Activated CD8-positive, alpha-beta memory T cell treated with anti-CD3 and anti-CD28 coated beads for 1 hour (primary cell): ENCODE measurements at places on chromosomes 3 and 15.

- DNase-seq = no peak
These were observed 17.1 kb downstream of the GBE1 start for GRCh38 chr3:81744366-81744765.

DNA sequence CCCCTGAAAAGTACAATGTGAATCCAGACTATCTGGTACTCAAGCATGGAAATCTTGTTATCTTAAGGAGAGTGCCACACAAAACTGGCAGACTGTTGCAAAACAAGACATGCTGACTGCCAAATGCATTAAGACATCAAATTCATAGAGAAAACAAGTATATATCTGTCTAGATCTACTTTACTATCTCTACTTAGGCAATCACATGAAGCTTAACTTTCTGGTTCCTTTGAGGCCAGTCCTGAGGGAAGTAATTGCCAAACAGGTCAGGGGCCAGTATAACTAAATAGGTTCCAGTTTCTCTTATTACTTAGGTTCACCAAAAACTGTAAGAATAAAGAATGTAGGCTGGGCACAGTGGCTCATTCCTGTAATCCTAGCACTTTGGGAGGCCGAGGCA lies 15.9 kb upstream of the SLC4A7 start:
- DNase-seq = no peak

- DNase-seq = no peak
These were observed 3.0 kb downstream of the ZBED2 start for GRCh38 chr3:111592143-111592542.

GRCh38 chr3:172152874-172153273 lies 113.5 kb downstream of the FNDC3B start:
- no peak for DNase-seq

- DNase-seq = no peak
These were observed 151.8 kb downstream of the ITPR1 start for GRCh38 chr3:4644951-4645350.

- DNase-seq = no peak
These were observed 25.9 kb upstream of the SNRK start for GRCh38 chr3:43260412-43260811.

DNA sequence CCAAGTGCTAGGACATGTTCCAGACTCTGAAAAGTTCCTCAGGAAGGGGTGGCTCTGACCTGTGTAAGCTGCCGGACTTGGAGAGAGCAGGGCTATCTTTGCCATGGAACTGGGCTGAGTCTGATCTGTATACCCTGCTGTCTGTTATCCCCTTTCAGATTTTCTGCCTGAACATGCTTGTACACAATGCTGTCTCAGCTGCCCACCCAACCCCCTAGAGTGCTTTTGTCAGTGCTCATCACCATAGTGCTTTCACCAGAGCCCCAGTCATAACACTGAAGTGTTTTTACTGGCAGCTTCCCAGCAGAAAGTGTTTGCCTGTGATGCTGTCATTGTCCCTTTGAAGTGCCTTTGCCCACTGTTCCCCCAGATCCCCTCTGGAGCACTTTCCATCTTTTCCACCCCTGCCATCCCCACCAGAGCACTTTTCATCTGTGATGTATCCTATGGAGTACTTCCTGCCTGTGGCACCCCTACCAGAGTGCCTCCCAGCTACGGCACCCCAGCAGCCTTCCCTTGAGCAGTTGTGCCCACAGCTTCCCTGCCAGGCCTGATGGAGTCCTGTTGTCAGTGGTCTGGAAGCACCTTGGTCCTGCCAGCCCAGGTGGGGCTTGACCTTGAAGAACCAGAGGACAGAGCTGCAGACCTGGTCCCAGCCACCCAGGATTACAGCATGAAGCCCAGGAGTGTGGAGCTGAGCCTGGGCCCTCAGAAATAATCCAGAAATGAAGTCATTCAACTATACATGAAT lies 397.7 kb downstream of the DIPK2A start:
- no peak for DNase-seq

- DNase-seq = no peak
These were observed 184.6 kb downstream of the SYNPR start for GRCh38 chr3:63462732-63463131.
